GM12878 (cell line): ENCODE measurements at places on chromosomes 4 and X.
A peak's percentile ranks its signal among the peaks of the same experiment; 100 is the strongest.

GRCh38 chrX:133849676-133850075 lies 135.7 kb downstream of the GPC3 start:
- no peak for DNase-seq

DNA sequence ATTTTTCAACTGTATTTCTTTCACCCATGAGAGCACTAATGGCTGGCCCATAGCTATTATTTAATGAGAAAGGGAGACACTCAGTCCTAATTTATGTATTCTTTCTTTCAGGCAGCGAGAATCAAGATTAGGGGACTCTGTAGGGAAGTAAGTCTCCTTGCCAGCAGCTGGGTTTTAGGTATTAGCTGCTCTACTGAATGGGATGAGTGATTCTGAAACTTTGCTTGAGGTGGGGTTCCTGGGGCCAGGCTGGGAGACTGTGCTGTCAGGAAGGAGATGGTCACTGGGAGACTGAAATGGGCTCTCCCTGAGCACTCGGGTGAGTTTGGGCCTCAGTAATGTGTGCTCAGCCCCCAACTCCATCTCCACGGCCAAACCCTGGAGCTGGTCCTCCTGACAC lies 78.7 kb downstream of the LNX1 start:
- no peak for DNase-seq

GRCh38 chr4:164731827-164732474 lies 22.0 kb upstream of the SMIM31 start:
- DNase-seq: peak; percentile 3

DNA sequence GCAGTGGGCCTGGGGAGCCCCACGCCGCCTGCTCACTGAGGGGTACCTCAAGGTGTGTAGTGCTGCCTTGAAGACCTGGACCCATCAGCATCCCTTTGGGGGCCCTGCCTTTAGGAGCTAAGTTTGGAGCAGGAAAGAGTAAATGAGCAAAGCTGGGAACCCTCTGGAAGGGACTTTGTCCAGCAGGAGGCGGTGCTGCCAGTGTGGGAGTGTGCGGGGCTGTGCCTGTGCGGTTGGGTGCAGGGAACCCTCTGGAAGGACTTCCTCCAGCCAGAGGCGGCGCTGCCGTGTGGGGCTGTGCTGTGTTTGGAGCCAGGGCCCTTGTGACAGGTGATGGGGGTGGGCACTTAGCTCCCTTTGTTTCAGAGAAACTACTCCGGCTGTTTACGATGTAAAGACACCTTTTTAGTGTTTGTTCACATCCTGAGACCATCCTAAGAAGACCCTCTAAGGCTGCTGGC lies 25.8 kb downstream of the RGS12 start:
- DNase-seq: no peak

DNA sequence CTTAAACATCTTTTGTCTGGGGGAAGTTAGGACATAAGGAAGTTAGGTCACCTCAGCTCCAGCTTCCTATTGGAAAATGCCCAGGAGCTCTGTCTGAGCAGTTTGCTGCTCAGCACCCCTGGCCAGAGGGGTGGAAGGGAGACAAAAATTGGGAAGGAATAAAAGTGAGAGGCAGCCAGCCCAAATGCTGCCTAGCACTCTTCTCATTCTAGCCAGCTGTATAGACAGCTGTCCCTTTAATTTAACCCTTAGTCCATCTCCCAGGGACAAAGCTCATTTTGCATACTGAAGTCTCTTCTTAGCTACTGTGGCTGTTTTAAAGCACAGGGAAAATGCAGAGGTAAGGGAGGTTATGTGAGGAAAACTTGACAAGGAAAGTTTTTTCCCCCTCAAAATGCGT lies 89.5 kb upstream of the CITED1 start:
- no peak for DNase-seq

- no peak for DNase-seq
Observed at GRCh38 chrX:134544135-134544512, 84.2 kb downstream of the HPRT1 start.

DNA sequence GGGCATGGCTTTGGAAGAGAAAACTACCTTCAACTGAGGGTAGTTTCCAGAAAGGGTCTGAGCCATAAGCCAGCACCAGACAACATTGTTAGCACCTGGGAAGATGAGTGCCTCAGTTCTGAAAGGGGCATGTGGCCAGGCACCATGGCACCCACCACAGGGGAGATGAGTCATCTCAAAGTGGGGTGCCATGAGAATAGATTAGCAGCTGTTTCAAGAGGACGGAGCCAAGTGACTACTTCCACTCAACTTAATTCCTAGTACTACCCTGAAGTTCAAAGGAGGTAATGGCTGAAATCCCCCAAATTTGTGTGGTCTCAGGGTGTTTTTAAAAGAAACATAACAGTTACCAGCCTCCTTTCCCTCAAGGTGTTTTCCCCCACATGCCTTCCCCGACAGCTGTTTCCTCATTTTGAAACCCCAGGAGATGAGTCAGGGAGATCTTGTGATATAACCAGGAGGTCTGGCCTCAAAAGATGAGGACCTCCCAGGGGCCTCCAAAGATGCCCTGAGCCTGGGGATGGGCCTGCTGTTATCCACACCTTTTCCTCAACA lies 27.8 kb upstream of the FTHL17 start:
- DNase-seq: peak; percentile 77

DNA sequence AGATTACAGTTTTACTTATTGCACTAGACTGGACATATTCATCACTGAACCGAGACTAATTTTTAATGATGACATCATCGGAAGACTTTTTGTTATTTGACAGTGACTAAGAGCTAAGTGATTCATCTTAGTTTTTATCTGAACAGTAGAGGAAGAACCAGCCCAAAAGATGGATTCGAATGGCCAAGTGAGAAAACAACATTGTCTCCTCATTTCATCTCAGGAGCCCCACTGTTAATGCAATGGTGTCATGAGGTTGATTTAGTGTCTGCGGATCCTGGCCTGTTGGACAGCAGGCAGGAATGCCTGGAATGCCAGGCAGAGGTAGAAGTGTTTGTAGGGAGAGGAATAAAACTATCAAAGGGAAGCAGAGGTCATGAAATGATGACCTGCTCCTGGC lies 37.8 kb upstream of the HPF1 start:
- no peak for DNase-seq

- DNase-seq: no peak
Observed at GRCh38 chrX:45266456-45266855, 65.8 kb upstream of the DIPK2B start.
